ENCODE measurements at places on chromosomes 5 and 9.

- DNase-seq: no peak
These were observed 336.6 kb downstream of the CWC27 start for GRCh38 chr5:65105301-65105700.

DNA sequence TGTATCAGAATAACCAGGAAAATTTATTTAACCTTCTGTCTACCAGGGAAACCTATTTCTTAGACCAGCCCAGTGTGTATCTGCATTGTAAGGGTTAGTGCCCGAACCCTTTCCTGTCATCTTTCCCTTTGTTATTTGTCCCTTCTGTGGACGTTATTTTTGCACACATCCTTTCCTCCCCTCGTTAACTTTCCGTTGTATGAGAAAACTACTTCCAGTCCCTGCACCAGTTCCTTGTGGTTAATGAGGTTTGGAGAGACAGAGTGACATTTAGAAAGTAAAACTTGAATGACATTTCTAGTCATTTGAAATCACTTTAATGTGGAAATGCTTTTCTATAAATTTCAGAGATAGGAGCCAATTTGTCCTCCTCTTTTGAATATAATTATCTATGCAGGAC lies 4.3 kb upstream of the IFNB1 start:
- DNase-seq: no peak

DNA sequence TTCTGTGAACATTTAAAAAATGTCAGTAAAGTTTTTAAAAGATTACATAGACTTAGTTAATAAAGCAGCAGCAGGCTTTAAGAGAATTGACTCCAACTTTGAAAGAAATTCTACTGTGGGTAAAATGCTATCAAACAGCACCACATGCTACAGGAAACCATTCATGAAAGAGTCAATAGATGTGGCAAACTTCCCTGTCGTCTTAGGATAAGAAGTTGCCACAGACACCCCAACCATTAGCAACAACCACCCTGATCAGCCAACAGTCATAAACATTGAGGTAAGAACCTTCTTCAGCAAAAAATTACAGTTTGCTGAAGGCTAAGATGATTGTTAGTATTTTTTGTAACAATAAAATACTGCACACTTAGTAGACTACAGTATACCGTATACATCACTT lies 278.2 kb downstream of the CSNK1G3 start:
- no peak for DNase-seq

- no peak for DNase-seq
These were observed 55.3 kb upstream of the RNU6ATAC start for GRCh38 chr9:134219646-134220060.

DNA sequence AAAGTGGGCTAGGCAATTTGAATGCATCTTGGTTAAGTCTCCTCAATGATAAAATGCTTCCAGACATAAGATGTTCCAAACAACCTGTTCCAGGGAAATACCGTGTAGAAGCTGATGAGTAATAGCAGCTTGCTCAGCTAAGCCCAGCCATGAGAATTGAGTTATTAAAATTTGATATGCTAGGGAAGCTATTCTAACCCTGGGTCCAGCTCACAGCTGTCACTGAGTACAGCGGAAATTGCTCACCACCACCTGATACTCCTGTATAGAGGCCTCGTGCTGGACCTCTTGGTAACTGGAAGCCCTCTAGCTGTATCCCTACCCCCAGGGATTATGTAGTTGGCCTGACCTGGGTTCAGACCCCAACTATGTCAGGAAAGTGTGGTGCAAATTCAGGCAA lies 521.3 kb upstream of the TRPC7 start:
- no peak for DNase-seq

GRCh38 chr9:120925535-120926396 lies 830 bp downstream of the TRAF1 start:
- peak; percentile 53 for DNase-seq

- no peak for DNase-seq
These were observed 147.6 kb downstream of the ROR2 start for GRCh38 chr9:91802391-91802790.

- DNase-seq: no peak
These were observed 120.0 kb upstream of the CACNA1B start for GRCh38 chr9:137757613-137758029.

DNA sequence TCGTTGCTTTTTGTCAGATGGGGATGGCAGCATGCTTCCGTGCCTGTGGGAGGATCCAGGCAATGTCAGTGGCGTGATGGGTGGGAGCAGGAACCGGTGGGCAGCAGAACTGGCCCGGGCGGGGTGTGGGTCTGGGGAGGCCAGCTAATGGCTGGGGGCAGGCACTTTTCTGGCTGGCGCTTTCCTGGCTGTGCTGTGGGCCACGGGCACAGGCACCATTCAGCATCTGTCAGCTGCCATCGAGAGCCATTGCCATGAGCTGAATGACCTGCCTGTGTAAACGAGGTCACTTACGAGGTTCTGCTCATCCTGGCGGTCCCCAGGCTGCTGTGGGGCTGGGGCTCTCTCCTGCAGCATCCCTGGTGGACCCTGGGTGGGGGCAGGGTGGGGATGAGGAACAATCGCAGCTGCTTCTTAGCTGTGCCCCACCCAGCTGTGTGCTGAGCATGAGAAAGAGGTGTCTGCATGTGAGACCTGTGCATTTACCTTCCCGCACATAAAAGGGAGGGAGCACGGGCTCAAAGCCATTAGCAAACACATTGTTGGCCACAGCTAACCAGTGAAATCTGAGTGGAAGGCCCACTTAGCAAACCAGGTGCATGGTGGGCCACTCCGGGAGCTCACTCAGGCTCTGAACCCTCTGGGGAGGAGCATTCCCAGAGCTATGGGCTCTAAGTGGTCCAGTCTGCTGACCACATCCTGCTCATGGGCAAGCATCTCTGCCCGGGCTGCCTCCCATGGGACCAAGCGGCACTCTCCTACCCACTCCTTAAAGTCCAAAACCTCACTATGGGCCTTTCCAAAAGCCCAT lies 41.3 kb upstream of the OLFM1 start:
- DNase-seq: no peak

GRCh38 chr9:135067096-135067710 lies 20.3 kb upstream of the OLFM1 start:
- DNase-seq: no peak

- DNase-seq: peak; percentile 12
These were observed 33.4 kb upstream of the ADAMTS2 start for GRCh38 chr5:179378441-179379271.

DNA sequence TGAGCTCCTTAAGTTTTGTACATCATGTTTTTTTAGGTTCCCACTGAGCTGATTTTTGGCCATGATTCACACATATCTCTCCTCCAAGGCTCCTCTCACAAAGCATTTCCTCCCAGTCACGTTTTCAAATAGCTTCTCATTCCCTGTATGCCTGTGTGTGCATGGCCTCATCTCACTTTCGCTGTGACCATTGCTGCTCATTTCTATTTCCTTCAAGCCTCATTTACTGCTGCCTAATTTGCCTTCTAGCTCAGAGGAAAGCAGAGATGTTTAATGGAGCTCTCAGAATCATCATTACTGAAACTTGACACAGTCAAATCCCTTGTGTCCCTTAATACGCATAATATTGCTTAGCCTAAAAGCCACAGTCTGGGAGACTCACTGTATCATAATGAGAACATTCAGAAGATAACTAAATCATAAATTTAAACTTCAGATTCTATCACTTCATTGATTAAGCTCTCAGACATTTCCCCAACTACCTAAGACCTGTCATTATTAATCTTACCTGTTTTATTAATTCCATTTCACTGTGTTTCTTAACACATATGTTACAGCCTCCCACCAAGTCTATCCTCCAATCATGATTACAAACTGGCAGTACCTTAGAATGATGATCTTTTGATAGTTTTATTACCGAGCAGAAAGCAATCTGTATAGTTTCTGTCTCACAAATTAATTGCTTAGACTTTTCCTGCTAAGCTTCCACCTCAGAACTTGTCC lies 278.3 kb upstream of the PTGER4 start:
- DNase-seq: no peak

- no peak for DNase-seq
These were observed 134.6 kb upstream of the CPEB4 start for GRCh38 chr5:173753307-173754168.

- DNase-seq: no peak
These were observed 400.9 kb upstream of the SGCD start for GRCh38 chr5:155926031-155926430.

GRCh38 chr5:79416499-79416898 lies 97.4 kb downstream of the HOMER1 start:
- DNase-seq: no peak

DNA sequence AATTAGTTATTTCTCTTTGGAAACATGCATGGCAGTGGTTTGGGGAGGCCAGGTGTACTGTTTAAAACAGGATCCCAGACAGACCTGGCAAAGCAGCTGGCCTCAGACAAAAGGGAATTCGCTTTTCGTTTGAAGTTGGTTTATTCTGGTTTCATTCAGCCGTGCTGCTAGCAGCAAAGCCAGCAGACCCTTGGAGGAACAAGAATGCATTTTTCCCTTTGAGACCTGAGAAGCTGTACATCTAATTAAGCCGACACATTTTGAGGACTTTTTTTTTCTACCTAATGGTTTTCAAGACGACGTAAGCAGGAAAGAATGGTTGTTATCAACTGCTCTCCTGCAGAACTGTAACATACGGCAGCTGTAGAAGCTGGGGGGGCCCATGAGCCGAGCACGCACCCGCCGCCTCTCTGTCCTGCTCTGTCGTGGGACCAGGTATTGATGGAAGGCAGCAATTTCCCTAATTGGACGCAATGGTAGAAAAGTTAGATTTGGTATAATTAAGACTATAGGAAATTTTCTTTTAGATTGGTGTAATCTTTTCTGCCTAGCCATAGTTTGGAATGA lies 13.6 kb downstream of the PLEKHG4B start:
- no peak for DNase-seq

- peak; percentile 84 for DNase-seq
These were observed 9.3 kb upstream of the ZDHHC12 start for GRCh38 chr9:128733256-128733655.

DNA sequence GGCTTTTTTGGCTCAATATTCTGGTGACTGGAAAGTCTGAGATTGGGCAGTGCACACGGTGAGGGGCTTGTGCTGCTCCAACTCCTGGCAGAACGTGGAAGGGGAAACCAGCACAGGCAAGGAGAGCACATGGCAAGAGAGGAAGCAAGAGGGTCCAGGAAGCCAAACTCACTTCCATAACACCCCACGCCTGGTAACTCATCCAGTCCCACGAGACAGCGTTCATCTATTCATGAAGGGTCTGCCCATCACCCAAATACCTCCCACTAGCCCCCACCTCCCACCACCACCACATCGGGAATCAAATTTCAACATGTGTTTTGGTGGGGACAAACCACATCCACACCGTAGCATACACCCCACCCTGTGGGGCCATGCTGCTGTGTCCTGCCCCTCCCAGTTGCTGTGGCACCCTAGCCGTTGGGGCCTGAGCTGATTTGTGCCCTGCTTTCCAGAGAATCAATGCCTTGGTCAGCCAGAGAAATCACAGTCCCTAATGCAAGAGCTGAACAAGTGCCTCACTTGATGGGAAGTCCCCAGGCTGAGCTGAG lies 27.3 kb downstream of the PROP1 start:
- no peak for DNase-seq

DNA sequence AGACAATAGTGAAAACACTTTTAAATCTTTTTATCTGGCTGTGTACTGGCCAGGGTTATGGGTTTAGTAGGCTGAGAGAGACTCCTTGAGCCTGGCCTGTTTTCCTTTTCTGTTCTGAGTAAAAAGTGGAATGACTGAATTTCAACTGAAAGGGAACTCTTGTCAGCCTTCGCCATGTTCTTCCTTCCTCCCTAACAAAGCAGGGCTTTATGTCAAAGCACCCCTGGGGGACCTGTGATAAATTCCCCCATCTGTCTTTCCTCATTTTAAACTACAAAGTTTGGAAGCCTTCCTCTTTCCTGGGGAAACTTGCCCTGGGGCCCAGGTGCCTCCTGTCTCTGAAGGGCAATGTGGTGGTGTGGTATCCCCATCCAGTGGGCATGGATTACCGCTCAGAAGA lies 29.7 kb downstream of the LARP1 start:
- DNase-seq: no peak

DNA sequence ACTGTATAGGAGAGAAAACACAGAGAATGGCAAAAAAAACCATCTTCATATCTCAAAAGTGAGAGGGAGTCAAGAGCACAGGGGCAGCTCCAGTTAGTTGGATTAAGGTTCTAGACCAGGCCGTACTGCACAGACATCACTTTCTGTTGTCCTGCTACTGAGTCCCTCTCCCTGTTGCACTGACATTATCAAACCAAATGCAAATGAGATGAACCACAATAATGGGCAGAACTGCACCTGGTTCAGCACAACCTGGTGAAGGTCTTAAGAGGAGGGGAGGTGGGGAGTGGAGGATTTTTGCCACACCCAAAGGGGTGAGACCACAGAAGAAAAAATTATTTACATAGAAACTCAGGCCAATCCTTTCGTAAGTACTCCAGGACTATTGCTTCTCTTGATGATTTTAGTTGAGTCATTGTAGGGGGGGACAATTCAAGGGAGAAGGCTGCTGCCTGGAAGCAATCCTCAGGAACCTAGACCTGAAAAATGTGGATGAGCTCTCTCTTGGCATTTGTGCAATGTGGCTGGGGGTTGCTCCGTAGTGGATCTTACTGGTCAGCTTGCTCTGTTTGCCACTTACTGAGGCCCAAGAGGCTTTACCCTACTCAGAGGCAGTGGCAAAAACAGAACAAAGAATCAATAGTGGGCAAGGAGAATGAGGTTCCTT lies 94.5 kb upstream of the PPP1R2B start:
- no peak for DNase-seq

- DNase-seq: no peak
These were observed 10.8 kb downstream of the NSG2 start for GRCh38 chr5:174056064-174056847.

GRCh38 chr5:171614511-171614910 lies 171.1 kb upstream of the SMIM23 start:
- no peak for DNase-seq

DNA sequence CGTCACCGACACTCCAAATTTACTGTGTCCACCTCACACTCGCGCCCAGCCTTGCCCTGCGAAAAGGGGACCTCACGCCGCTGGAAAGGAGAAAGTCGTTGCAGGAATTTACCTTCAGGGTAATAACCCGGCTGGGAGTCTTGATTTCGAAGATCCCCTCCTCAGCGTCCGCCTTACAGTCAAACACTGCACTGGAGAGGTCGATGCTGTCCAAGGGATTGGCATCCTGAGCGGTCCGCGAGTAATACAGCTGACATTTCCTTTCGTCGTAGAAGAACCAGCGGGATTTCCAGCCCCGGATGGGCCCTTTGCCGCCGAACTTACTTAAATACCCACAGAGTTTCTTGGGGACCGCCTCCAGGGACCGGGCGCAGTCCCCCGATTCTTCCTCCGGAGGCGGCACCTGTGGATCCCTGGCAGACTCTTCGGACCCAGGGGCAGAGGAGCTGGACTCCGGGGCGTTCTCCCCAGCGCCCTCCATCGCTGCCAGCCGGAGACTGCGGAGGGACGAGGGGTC lies 330 bp downstream of the TBC1D2 start:
- no peak for DNase-seq

GRCh38 chr9:137229903-137230704 lies 597 bp upstream of the SLC34A3 start:
- no peak for DNase-seq

- DNase-seq: no peak
These were observed at the start of gene SLC6A19 for GRCh38 chr5:1201327-1202025. Gene SLC6A19, plus strand, starts transcription at chr5:1201595. Its CDS starts 56 bp downstream, at chr5:1201651.

GRCh38 chr9:134265078-134265477 lies 61.2 kb upstream of the RXRA start:
- DNase-seq: no peak
